ENCODE measurements at places on chromosomes 16 and 17. TPM values are rescaled to one million over a fixed set of nuclear protein-coding genes. Genes with fewer than 3 reads are reported as not detected.

Gene SSH2
- total RNA-seq = 7.9 TPM

Gene NOG
- not detected for total RNA-seq

DNA sequence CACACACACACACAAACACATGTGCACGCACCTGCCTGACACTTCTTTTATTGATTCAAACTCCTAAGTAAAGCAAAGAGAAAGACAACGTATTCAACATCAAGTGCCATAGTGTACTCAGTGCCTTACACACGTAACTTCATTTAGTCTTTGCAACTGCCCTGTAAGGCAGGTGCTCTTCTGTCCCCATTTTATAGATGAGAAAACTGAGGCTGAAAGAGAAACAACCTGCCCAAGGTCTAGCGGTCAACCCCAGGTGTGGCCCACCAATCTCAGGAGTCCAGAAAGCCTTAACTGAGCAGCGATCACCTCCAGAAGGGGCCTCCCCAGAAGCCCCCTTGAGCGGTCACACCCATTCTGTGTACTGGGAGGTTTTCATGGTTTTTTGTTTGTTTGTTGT is 10.3 kb upstream of the GSG1L start:
- H3K27ac ChIP-seq = no peak overlapping the region
- no peaks in the 10 kb centered on the region for H3K36me3 ChIP-seq
- H3K27me3 ChIP-seq = no peaks in the 10 kb centered on the region
- no peak overlapping the region for H3K4me3 ChIP-seq
- no peak for DNase-seq

GRCh38 chr16:87832741-87833502 is 36.4 kb downstream of the SLC7A5 start:
- no peak overlapping the region for H3K4me3 ChIP-seq
- no peak overlapping the region for H3K27ac ChIP-seq
- no peaks in the 10 kb centered on the region for H3K36me3 ChIP-seq
- H3K27me3 ChIP-seq = no peaks in the 10 kb centered on the region

DNA sequence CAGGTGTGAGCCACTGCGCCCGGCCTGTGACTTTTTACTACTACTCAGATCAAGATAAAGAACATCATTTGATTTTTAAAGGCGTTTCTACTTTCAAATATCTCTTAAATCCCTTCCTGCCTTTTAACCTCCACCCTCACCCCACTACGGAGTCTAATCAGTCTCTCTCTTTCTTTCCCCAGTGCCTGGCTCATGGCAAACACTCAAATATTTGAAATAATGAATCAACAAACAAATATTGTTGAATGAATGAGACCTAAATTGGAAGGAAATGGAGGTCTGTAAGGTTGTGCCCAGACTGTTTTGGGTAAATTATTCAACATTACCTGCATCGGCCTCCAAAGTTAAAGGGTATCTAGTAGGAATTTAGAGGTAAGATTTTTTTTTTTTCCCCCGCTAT is 14.7 kb downstream of the COPZ2 start:
- no peak for DNase-seq
- H3K4me1 ChIP-seq = peaks cover 17% of the 10 kb centered on the region
- peak overlapping the region; percentile 63 for H3K4me3 ChIP-seq
- H3K27me3 ChIP-seq = no peaks in the 10 kb centered on the region
- H3K36me3 ChIP-seq = no peaks in the 10 kb centered on the region

Gene MYH4
- total RNA-seq = not detected

Gene SLFN12L
- not detected for total RNA-seq

GRCh38 chr16:52439171-52439701 is 107.7 kb downstream of the TOX3 start:
- no peak for DNase-seq
- no peaks in the 10 kb centered on the region for H3K36me3 ChIP-seq
- H3K4me1 ChIP-seq = no peaks in the 10 kb centered on the region
- H3K4me3 ChIP-seq = no peak overlapping the region

Gene RAMP2
- 80.5 TPM for total RNA-seq

Gene OR4D1
- total RNA-seq = not detected

- H3K27ac ChIP-seq = no peak overlapping the region
- H3K36me3 ChIP-seq = no peaks in the 10 kb centered on the region
- no peaks in the 10 kb centered on the region for H3K27me3 ChIP-seq
Observed at GRCh38 chr17:65290616-65291015, 153.4 kb downstream of the RGS9 start.

Gene TNS4
- total RNA-seq = not detected

- no peaks in the 10 kb centered on the region for H3K27me3 ChIP-seq
- H3K27ac ChIP-seq = no peak overlapping the region
- H3K4me1 ChIP-seq = no peaks in the 10 kb centered on the region
- peak; percentile 29 for DNase-seq
- no peak overlapping the region for H3K4me3 ChIP-seq
Observed at GRCh38 chr17:19304209-19304608, 58.3 kb downstream of the B9D1 start.

DNA sequence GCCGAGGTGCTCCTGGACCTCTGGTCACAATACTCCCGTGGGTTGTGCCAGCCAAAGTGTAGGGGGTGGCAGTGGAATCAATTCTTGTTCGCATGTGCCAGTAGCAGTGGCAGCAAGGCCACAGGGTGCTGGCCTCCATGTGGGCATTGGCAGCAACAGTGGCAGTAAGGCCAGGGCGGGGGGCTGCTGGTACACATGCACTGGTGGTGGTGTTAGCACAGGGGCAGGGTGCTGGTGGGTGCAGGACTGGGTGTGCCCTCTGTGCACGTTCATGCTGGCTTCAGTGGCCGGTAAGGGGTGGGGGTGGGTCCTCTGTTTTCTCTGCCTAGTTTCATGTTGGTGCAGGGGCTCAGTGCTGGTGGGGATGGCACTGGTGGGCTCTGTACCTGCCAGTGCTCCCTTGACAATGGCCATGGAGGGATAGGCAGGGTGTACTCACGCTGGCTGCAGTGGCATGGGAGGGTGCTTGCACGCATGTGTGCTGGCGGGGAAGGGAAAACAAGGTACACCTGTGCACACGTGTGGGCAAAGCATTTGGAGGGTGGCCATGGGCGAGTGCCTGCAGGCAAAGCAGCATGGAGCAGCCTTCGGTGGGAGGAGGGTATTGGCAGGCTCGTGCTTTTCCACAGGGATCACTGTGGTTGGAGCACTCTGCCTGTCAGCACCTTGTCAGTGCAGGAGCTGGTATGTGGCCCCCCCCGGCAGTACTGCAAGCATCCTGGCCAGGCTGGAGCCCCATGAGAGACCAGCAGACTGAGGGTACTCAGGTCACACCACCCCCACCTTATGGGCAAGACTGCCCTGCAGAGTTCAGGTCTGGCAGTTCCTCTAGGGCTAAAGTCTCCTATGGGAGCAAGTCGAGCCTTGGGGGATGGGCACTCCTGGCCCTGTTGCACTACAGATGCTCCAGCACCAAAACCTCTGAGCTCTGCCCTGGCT is 35.8 kb downstream of the NF1 start:
- no peak overlapping the region for H3K4me3 ChIP-seq
- no peaks in the 10 kb centered on the region for H3K36me3 ChIP-seq
- no peaks in the 10 kb centered on the region for H3K4me1 ChIP-seq
- no peak for DNase-seq
- H3K27ac ChIP-seq = no peak overlapping the region

- no peaks in the 10 kb centered on the region for H3K4me1 ChIP-seq
- DNase-seq = no peak
- H3K27me3 ChIP-seq = no peaks in the 10 kb centered on the region
- no peak overlapping the region for H3K27ac ChIP-seq
- H3K36me3 ChIP-seq = no peaks in the 10 kb centered on the region
Observed at GRCh38 chr16:12559714-12560113, 244.0 kb downstream of the CPPED1 start.

GRCh38 chr17:76246080-76247066 is 6.1 kb upstream of the RNF157 start:
- H3K36me3 ChIP-seq = no peaks in the 10 kb centered on the region
- DNase-seq = no peak
- H3K4me1 ChIP-seq = peaks cover 3% of the 10 kb centered on the region
- no peak overlapping the region for H3K4me3 ChIP-seq
- H3K27me3 ChIP-seq = no peaks in the 10 kb centered on the region

DNA sequence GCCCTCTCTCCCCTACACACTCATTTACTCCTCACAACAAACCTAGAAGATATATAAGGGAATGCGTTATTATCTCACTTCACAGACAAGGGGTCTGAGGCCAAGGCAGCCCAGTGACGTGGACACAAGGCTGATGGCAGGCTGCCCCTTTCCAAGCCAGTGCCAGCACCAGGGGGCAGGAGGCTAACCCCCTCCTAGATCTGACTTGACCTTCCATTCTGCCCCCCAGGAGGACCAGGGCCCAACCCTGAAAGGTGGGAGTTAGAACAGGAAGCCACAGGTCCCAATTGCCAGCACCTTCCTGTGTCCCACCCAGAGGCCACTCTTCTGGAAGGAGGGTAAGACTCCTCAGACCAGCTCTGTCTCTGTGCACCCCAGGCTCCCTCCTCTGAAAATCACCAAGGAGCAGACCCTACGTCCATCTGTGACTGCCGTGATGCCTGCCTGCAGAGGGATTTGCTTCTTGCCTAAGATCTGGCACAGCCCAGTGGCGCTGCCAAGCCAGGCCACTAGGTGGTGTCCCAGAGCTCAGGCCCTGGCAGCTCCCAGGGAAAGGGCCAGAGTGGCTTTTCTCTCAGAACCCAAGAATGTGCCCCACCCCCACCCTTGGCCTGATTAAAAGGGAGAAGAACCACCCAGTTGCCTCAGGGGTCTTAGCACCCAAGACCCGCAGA is 42.4 kb upstream of the MRPS23 start:
- no peak overlapping the region for H3K4me3 ChIP-seq
- H3K27ac ChIP-seq = peak overlapping the region; percentile 88
- no peaks in the 10 kb centered on the region for H3K36me3 ChIP-seq
- H3K4me1 ChIP-seq = peaks cover 34% of the 10 kb centered on the region
- no peaks in the 10 kb centered on the region for H3K27me3 ChIP-seq

Gene DHODH
- 8.6 TPM for total RNA-seq

Gene C16orf86
- 1.6 TPM for total RNA-seq

GRCh38 chr16:73233846-73234424 is 186.0 kb upstream of the ZFHX3 start:
- no peak overlapping the region for H3K4me3 ChIP-seq
- no peak overlapping the region for H3K27ac ChIP-seq
- no peaks in the 10 kb centered on the region for H3K27me3 ChIP-seq

DNA sequence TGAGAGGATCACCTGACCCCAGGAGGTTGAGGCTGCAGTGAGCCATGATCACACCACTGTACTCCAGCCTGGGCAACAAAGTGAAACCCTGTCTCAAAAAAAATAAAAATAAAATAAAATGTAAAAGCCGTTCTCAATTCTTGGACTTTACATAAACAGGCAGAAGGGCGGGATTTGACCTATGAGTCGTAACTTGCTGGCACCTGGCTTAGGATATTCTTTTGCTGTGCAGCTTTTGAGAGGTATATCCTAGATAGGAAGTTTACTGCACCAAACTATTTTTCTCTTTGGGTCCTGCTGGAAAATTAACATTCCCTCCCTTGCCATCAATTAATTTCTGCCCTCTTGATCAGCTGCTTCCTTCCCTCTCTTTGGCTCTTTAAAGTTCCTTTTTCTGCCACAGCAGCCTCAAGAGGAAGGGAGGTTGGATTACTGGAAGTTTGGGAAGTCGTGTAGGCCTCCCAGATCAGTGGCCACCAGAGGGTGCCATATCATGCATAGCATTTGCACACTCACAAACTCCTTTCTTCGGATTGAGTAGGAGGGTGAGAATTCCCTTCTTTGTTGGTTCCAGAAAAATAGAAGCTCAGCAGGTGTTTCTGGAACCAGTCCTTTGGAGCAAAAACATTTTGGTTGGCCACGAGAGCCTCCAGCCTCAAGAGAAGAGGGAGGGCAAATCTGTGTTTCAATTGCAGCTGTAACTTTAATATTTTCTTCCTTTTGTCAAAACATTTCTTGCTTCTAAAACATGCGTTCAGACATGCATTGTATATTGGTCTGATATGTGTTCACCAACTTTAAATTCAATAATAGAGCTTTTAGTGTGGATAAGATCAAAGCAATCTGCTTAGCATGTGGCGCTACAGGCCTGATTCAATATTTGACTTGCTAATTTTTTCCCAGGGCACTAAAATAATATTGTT is 147.3 kb downstream of the CCDC182 start:
- no peak overlapping the region for H3K4me3 ChIP-seq
- H3K4me1 ChIP-seq = peaks cover 14% of the 10 kb centered on the region
- no peaks in the 10 kb centered on the region for H3K27me3 ChIP-seq
- DNase-seq = no peak
- H3K36me3 ChIP-seq = no peaks in the 10 kb centered on the region
- peak overlapping the region; percentile 40 for H3K27ac ChIP-seq

DNA sequence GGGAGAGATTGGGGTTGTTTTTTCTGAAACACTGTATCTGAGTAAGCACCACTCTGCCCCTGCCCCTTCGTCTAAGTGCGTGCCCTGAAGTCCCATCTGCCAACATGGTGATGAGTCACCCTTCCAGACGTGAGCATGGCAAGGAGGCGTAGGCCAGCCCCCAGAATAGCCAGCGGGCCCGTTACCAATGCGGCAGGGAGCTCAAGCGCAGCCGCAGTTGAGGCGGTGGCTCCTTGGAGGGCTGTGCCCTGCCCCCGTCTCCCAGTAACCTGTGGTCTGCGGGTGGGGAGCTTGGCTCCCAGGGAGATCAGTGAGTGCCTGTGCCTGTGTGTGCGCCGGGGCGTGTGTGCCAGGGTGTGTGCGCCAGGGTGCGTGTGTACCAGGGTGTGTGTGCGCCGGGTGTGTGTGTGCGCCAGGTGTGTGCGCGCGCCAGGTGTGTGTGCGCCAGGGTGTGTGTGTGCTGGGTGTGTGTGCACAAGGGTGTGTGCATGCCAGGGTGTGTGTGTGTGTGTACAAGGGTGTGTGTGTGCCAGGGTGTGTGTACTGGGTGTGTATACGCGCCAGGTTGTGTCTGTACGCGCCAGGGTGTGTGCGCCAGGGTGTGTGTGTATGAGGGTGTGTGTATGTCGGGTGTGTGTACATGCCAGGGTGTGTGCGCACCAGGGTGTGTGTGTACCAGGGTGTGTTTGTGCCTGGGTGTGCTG is 98.6 kb upstream of the CHMP6 start:
- H3K27ac ChIP-seq = no peak overlapping the region
- no peaks in the 10 kb centered on the region for H3K4me1 ChIP-seq
- H3K27me3 ChIP-seq = no peaks in the 10 kb centered on the region
- no peak overlapping the region for H3K4me3 ChIP-seq

Gene KIAA0753
- 2.9 TPM for total RNA-seq

Gene SMARCE1
- total RNA-seq = 147 TPM

Gene RNF112
- 0.53 TPM for total RNA-seq

GRCh38 chr16:728890-729744 is 2.2 kb downstream of the HAGHL start:
- H3K36me3 ChIP-seq = peaks cover 21% of the 10 kb centered on the region
- no peak overlapping the region for H3K27ac ChIP-seq
- DNase-seq = no peak
- peak overlapping the region; percentile 65 for H3K4me3 ChIP-seq

Gene ATF7IP2
- total RNA-seq = not detected

All from ascending aorta (tissue), 2 donors.